Activated T-cell treated with anti-CD3 and anti-CD28 coated beads, Interleukin-2, amount 50 U/mL, for 72 hours (primary cell): ENCODE measurements at places on chromosomes 11 and 22. TPM values are rescaled to one million over a fixed set of nuclear protein-coding genes. Genes with fewer than 3 reads are reported as not detected.

DNA sequence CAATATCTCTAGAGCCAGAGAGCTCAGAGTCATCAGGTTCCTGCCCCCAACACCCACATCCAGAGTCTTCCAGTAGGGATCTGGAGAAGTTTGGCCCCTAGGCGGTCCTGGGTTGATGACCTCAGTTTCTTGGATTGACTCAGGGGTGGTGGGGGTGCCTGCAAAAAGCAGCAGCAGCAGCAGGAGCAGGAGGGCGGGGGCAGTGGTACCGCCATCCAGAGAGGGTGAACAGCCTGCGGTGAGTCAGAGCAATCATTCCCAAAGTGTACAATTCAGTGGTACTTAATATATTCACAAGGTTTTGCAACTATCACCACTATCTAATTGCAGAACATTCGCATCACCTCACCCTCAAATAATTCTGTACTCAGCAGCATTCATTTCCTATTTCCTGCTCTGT, 9.9 kb upstream of the SEC14L3 start:
- DNase-seq: no peak

DNA sequence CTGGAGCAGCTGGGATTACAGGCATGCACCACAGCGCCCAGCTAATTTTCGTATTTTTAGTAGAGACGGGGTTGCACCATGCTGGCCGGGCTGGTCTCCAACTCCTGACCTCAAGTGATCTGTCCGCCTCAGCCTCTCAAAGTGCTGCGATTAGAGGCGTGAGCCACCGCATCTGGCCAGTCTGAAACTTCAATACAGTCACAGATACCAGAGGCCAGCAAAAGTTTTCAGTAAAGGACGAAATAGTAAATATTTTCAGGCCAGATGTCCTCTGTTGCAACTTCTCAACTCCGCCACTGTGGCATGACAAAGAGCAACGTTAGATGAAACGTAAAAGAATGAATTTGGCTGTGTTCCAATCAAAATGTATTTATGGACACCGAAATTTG, 403.6 kb downstream of the MN1 start:
- DNase-seq: no peak

- no peak for DNase-seq
Observed at GRCh38 chr11:70365544-70365927, 32.8 kb upstream of the CTTN start.

Gene SYT13
- total RNA-seq: not detected
